ENCODE measurements at places on chromosomes 4 and X. TPM values are rescaled to one million over a fixed set of nuclear protein-coding genes. Genes with fewer than 3 reads are reported as not detected.
A peak's percentile ranks its signal among the peaks of the same experiment; 100 is the strongest.

DNA sequence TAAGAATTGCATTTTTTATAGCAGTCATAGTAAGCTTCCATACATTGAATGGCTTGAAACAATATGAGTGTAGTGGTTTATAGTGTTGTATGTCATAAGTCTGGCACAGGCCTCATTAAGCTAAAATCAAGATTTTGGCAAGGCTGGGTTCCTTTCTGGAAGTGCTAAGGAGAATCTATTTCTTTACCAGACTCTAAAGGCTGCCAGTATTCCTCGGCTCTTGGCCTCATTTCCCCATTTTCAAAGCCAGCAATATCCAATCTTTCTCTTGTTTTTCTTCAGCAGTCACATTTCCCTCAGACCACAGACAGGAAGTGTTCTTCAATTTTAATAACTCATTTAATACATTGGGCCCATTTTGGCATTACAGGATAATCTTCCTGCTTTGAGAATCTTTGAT is 1155.5 kb upstream of the PABPC4L start:
- no peak for DNase-seq

- no peak for DNase-seq
Measured at GRCh38 chrX:319579-320125, 1.1 kb upstream of the GTPBP6 start.

DNA sequence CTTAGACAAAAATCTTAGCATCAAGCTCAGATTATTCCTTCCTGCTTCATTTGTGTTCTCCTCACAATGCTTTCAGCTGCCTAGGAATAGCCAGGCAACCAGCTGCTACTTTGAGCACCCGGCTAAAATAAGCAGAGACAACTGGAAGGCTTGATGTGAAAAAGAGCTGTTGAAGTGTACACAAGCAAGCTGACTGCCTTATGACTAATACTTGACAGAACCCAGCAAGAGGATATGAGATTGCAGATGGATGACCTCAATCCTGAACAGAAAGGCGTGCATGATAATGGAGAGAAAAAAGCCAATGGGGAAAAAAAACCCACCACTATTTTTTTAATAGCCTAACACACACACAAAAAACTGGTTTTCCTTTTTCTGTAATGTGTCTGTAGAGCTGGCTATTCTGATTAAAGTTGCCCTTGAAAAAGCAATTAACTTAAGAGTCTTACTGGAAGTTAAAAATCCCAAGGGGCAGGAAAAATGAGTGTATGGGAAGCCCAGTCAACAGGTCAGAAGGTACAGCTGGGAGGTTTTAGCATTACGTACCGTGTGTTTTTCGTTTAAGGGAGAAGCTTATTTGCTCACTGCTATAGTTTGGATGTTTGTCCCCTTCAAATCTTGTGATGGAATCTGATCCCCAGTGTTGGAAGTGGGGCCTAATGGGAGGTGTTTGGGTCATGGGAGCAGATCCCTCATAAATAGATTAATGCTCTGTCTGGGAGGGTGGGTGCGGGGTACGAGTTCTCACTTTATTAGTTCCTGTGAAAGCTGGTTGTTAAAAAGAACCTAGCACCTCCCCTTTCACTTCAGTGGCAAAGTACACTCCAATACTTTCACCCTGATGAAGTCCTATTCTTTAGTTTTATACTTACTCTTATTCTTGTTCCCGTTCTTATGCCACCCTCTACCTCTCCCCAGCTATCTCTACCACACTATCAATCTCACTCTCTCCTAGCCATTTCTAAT is 37.1 kb upstream of the HERC6 start:
- peak; percentile 45 for DNase-seq

- no peak for DNase-seq
Measured at GRCh38 chrX:3129256-3129655, 88.0 kb downstream of the ARSF start.

Gene TBC1D9
- total RNA-seq = 12.7 TPM

Gene NPY1R
- total RNA-seq = 6.0 TPM

Gene ENOX2
- 17.3 TPM for total RNA-seq

GRCh38 chr4:139915037-139915436 is 238.9 kb downstream of the MAML3 start:
- no peak for DNase-seq

Gene SLC16A2
- total RNA-seq = 17.7 TPM

DNA sequence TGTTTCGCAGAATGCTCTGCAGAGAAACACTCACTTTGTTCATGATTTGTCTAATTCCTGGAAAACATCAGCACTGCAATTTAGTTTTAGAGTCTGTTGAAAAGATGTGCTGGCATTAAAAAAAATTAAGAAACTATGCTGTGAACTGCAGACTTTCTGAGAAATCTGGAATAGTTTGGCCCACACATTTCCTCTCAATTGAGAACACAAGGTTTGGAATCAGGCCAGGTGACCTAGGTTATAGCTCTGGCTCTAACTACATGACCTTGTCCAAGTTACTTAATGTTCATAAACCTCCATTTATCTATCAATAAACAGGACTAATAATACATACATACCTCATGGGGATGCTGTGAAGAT is 61.4 kb upstream of the ENPEP start:
- DNase-seq = no peak

DNA sequence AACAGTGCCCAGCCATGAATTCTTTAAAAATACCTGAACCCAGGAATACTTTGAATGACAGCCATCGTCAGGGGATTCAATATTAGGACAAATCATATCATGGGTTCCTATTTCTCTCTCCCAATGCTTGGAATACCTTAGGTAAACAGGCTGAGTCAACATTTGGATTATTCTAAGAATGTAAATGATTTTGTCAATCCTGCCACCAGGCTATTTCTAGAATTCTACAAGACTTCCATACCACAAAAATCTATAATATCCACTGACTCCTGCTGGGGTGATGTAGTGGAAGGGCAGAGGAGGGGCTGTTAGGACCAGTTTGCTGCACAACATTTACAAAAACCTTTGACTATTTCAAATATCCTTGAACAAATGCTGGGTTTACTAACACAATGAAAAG is 65.2 kb downstream of the IGFBP7 start:
- no peak for DNase-seq

DNA sequence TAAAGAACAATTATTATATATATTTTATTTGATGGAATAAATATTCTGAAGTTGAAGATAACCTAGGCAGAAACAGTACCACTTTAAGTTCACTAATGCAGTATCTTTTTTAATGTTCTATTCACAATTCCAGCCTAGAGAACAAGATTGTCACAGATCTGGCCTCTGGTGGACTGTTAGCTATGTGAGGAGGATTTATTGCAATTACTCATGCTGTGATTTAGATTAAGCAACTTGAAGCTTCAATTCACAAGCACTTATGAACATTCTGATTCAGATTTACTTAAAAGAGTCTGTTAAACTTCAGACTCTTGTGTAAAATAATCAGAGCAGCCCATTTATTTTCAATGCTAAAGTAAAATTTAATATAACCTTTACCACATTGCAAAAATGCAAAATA is 1489.8 kb downstream of the STIM2 start:
- DNase-seq = no peak

DNA sequence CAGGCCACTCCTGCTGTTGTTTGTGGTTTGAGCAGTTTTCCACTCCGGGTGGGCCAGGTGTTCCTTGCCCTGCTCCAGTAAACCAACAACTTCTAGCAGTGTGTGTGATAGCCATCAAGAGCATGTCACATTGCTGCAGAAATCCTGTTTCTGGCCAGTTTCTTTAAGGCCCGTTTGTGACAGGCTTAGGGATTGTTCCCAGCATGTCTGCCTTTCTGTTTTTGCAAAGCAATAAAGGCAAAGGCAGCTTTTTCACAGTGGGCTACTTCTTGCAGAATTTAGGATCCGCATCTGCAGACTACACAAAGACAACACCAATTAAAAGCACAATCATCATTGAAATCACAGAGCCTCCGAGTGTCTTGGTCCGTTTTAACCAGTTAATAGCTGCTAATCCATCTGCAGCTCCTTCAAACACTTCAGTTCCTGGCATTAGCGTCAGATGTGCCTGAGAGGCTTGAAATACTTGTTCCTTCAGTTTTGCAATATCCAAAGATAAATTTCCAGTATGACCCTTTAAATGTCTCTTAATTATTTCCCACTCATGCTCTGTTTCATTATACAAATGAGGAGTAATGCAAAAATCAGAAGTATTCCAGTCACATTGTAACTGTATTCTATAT is 65.1 kb downstream of the ADAM29 start:
- DNase-seq = no peak

Gene BTC
- 0.35 TPM for total RNA-seq

GRCh38 chrX:79082899-79083298 is 61.6 kb upstream of the GPR174 start:
- DNase-seq = no peak

GRCh38 chr4:47838445-47838844 is 578 bp upstream of the CORIN start:
- DNase-seq = no peak

- DNase-seq = no peak
Measured at GRCh38 chr4:114311787-114312186, 286.8 kb upstream of the UGT8 start.

- no peak for DNase-seq
Measured at GRCh38 chrX:108246304-108246954, 154.9 kb downstream of the ATG4A start.

DNA sequence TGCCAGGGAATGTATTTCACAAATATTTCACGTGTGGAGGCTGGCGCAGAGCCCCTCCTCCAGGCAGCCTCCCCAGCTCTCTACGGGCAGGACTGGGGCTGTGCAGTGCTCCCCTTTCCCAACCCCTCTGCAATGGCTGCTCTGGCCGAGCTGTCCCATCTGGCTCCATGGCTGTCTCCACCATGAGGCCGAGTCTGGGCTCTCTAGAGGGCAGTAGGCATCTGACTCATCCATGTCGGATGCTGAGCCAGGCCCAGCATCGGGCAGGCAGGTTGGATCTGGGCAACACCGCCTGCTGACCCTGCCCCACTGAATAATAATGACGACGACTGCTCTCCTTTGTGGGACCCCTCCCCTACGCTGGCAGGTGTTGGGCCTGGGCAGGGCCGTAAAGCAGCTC is 11.0 kb upstream of the SH3TC1 start:
- DNase-seq = no peak

Gene CSAG2
- not detected for total RNA-seq

DNA sequence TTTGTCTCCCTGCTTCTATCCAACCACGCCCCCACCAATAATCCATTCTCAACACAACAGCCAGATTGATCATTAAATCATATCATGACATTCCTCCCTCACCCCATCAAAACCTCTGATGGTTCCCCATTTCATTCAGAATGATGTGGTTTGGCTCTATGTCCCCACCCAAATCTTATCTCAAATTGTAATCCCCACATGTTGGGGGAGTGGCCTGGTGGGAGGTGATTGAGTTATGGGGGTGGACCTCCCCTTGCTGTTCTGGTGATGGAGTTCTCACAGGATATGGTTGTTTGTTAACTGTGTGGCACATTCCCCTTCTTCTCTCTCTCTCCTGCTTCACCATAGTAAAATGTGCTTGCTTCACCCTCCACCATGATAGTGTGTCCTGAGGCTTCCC is 23.3 kb downstream of the TRMT2B start:
- DNase-seq = no peak

Data from right cardiac atrium (tissue), 5 donors.